Common myeloid progenitor, CD34-positive (primary cell): ENCODE measurements at places on chromosomes 13 and 19.

DNA sequence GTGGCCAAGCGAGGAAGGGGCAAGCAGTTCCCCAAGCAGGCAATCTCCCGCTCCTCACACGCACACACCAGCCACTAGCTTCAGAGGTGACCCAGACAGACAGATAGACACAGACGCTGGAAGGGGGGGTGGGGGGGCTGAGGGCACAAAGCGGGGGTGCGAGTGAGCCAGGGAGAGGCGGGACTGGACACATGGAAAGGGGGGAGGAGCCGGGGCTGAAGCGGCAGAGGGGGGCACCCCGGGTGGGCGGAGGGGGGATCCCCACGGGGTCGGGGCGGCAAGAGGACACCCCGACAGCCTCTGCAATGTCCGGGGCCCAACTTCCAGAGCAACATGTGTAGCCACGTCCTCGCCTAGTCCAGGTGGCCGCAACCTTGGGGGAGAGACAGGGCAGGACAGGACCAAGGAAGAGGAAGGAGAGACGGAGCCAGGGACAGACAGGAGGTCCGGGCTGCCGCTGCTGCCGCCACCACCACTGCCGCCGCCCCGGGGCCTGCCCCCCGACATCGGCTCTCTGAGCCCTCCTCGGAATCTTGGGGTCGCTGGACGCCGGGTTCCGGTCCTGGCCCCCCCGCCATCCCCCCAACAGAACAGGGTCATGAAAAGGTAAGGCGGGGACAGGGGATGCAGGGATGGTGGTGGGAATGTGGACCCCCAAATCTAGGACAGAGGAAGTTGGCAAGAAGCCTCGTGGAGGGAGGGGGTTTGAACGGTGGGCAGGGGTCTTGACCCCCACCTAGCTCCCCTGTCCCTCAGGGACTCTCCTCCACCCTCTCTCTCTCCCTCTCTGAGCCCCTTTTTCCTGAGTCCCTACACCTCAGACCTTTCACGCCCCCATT is 1.1 kb downstream of the GRIN2D start:
- DNase-seq, result peak; percentile 17

DNA sequence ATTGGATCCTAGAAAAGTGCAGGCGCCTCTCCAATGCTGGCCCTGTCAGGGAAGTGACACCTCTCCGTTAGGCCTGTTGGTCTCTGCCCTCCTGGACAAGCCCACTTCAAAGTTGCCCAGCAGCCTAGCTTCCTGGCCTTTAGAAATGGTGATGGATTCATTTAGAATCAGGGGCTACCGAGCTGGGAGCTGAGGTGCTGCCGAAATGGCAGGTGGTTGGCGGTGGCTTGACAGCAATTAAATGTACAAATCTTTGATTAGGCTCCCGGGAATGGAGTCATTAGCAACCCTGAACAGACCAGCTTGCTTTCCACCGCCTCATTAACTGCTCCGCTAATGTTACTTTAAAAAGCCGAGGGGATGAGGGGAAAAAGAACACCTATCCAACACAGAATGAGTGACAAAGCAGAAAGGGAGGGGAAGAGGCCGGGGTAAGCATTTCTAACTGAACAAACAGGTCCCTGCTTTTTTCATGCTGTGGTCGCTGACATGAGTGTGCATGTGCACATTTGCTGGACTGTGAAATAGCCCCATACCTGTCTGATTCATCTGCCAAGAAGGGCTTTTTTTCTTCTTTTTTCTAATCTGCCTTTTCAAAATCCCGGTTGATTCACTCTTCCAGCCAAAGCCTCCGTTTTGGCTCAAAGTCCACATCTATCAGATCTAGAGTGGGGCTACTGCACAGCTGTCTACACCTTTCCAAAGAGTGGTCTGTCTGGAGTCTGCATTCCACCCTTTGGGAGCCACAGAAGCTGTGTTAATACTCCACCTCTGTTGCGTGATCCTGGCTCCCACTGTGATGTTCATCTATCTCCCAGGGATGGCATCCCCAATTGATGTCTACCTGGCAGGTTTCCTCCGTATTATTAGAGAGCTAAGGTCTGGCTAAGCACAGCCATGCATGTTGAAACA is 431.9 kb downstream of the COG6 start:
- peak; percentile 37 for DNase-seq

- peak; percentile 75 for DNase-seq
Observed at GRCh38 chr19:45439569-45440258, 16.0 kb upstream of the ERCC1 start.

GRCh38 chr19:5338656-5339197 is 1.9 kb downstream of the PTPRS start:
- no peak for DNase-seq

- DNase-seq, result no peak
Observed at GRCh38 chr13:110262082-110262436, 44.9 kb downstream of the COL4A1 start.

DNA sequence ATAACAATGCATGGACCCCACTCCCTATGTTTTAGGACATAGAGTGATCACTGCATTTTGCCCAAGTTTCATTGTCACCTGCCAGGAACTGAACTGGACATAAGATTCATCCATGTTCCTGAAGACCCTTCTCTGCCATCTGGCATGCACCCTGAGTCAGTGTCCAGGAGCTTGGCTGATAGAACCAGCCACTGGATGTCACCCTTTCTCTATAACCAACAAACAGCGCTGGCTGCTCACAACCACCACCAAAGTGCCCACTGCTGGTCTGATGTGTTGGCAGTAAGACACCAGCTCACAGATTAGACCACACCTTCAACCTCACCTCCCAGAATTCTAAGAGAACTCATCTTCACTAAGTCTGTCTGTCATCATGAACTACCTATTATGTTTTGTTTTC is 333.4 kb downstream of the ITGBL1 start:
- no peak for DNase-seq

DNA sequence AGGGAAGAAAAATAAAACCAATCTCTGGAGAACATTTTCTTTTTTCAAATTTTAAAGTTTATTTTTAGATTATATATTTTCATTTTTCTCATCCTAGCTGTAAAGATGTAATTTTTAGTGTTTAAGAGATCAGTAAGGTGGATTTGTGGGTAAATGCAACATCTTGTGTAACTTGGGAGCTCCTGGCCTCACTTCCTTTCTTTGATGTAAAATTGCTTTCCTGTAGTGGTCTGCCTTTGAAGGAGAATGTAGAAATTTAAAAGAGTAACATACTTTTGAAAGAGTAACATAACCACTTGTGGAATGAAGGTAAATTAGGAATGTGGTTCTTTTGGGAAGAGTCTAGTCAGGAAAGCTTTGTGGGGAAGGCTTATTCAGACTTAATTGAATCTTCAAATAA is 95.7 kb upstream of the AKAP11 start:
- DNase-seq, result no peak
